ENCODE measurements at places on chromosomes 6 and 20.
A peak's percentile ranks its signal among the peaks of the same experiment; 100 is the strongest.

DNA sequence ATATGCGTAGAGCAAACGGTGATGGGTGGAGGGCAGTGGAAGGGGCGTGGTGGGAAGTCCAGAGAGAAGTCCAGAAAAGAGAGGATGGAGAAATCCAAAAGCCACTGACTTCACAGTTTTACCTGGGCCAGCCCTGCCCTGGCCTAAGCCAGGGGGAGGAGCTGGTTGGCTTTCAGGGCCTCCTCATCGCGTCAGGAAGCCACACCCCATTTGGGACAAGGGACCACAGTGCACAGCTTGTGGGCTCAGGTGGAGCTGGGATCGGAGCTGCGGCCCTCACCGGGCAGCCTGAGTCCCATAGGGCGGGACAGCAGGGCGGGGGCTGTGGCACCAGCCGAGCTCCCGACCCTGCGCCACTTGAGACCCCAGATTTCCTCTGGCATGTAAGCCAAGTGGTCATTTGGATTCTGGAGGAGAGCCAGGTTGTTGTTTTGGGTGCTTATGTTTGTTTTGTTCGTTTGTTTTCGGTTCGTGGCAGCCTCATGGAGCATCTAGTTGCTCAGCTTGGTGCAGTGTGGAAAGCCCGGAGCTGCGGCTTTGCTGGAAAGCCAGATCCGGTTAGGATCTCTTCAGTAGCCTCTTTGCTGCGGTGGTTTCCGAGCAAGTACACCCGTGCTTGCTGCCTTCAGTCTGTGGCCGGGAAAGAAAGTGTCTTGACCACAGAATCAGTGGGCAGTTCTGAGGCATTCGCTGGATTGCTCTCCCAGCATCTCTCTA, 42.2 kb downstream of the RIOK1 start:
- H3K27me3 ChIP-seq = no peaks in the 10 kb centered on the region
- no peak for DNase-seq
- H3K36me3 ChIP-seq = no peaks in the 10 kb centered on the region
- no peak overlapping the region for H3K27ac ChIP-seq
- H3K4me3 ChIP-seq = no peak overlapping the region
- H3K4me1 ChIP-seq = peaks cover 4% of the 10 kb centered on the region

DNA sequence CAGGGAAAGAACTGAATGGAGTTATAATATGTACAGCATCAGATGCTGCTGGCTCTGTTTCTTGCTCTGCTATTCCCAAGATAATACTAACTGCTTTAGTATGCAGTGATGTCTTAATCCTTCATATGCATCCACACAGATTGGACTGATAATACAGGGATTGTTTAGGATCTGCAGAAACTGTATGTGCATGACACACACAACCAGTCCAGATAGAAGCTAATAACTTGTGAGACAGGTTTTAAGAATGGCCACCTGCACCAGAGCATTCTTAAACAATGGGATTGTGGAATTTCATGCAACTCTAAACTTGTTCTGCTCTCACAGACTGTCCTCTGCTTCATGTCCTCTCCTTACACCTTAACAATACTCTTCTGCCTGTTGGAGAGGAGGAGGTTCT, 90.9 kb downstream of the SPTLC3 start:
- H3K27me3 ChIP-seq = no peaks in the 10 kb centered on the region
- H3K36me3 ChIP-seq = no peaks in the 10 kb centered on the region
- DNase-seq = peak; percentile 28

GRCh38 chr6:79180052-79180451, 54.4 kb downstream of the HMGN3 start:
- H3K36me3 ChIP-seq = no peaks in the 10 kb centered on the region
- no peak overlapping the region for H3K27ac ChIP-seq
- no peaks in the 10 kb centered on the region for H3K4me1 ChIP-seq

DNA sequence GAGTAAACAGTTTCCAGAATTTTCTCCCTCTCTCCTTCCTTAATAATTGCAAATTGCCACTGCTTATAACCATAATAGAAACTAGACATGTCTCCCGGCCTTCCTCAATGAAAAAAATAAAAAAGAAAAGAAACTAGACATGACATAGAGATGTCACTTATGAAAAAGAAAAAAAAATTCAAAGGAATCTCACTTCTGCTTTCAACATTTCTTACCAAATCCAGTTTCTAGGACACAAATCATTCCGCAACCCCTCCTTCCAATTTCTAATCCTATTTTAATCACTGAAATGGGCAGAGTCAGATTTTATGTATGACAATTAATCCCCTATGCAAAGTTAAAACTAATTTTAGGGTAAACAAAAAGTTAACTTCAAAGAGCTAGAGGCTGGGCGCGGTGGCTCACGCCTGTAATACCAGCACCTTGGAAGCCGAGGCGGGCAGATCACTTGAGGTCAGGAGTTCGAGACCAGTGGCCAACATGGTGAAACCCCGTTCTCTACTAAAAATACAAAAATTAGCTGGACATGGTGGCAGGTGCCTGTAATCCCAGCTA, 40.1 kb upstream of the EEF1A1 start:
- no peaks in the 10 kb centered on the region for H3K4me1 ChIP-seq
- no peak for DNase-seq
- H3K27ac ChIP-seq = no peak overlapping the region
- no peaks in the 10 kb centered on the region for H3K36me3 ChIP-seq
- H3K27me3 ChIP-seq = no peaks in the 10 kb centered on the region
- H3K4me3 ChIP-seq = no peak overlapping the region

DNA sequence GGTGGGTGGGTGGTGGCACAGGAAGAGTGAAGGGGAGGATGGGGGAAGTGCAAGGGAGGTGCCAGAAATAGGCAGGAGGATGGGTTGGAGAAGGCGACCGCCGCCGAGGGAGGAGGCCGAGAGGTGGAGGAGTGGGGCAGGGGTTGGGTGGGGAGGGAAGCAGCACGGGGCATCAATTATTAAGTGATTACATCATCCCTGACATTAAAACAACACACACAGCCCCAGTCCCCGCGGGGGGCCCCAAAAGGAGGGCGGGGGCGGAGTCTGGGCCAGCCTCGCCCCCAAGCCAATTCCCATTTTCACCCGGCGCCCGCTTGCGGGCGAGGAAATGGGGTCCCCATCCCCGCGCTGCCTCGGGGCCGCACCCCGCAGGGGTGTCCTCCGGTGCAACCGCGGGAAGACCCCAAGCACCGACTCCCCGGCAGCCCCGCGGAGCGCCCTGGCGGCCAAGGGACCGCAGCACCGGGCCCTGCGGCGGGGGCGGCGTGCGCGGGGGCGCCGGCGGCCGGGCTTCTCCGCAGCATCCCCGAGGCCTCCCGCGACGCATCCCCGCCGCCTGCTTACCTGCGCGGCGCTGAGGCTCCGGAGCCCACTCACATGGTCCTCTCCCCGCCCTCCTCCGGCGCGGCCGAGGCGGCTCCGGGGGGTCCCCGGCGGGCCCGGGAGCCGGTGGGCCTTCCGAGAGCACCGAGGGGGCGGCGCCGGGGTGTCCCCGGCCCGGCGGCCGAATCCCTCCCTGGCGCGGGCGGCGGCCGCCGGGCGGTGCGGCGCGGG, 663 bp downstream of the FYN start:
- peak overlapping the region; percentile 66 for H3K4me3 ChIP-seq
- H3K27ac ChIP-seq = no peak overlapping the region
- H3K27me3 ChIP-seq = no peaks in the 10 kb centered on the region
- no peak for DNase-seq

DNA sequence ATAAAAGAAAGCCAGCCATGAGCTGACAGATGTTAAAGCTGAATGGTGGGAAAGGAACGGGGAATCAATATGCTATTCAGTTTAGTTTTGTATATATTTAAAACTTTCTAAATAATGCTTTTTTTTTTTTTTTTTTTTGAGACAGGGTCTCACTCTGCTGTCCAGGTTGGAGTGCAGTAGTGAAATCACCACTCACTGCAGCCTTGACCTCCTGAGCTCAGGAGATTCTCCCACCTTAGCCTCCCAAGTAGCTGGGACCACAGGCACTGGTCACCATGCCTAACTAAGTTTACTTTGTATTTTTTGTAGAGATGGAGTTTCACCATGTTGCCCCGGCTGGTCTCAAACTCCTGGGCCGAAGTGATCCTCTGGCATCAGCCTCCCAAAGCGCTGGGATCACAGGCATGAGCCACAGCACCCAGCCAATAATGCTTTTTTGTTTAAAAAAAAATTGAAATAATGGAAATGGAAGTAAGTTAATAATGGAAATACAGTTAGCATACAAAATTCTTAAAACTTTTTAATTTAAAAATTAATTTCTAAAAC, 19.1 kb downstream of the EPB41L2 start:
- no peak overlapping the region for H3K27ac ChIP-seq
- no peaks in the 10 kb centered on the region for H3K4me1 ChIP-seq
- H3K4me3 ChIP-seq = no peak overlapping the region
- no peak for DNase-seq
- no peaks in the 10 kb centered on the region for H3K27me3 ChIP-seq

DNA sequence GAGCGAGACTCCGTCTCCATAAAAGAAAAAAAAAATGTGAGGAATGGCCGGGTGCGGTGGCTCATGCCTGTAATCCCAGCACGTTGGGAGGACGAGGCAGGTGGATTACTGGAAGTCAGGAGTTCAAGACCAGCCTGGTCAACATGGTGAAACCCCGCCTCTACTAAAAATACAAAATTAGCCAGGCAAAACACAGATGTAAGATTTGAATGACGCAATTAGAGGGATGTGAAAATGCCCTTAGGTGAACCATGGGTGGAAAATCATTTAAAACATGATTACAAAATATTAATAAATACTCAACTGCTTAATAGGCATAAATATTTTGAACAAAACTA, 20.9 kb downstream of the COL9A3 start:
- no peak overlapping the region for H3K4me3 ChIP-seq
- no peak for DNase-seq
- H3K36me3 ChIP-seq = peaks cover 2% of the 10 kb centered on the region
- H3K27ac ChIP-seq = no peak overlapping the region
- H3K27me3 ChIP-seq = no peaks in the 10 kb centered on the region

DNA sequence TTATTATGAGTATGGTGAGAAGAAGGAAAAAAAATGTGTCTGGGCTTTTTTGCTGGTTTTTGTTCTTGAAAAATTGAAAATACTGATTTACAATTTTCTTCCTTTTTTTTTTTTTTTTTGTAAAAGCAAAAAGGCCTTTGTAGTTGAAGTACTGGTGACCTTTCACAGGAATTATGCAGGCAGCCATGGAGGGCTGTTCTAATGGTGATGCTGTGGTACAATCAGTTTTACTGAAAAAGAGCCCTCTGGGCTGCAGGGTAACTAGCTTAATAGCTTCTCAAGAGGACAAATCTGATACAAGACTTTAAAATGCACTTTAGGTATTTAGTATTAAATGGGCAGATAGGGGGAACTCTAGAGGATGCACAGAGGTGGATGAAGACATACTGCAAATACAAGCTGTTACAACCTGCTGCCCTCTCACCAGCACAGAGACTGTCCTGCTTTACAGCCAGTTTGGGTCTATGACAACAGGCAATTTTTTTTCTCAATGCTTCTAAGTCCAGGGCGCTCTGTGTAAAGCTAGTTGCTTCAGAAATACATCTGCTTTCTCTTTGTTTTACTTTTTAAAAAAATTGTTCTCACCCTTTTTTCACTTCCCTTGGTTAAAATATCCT, 61.6 kb upstream of the HS3ST5 start:
- DNase-seq = no peak
- no peaks in the 10 kb centered on the region for H3K36me3 ChIP-seq
- H3K4me3 ChIP-seq = no peak overlapping the region
- H3K27ac ChIP-seq = no peak overlapping the region
- no peaks in the 10 kb centered on the region for H3K27me3 ChIP-seq
- H3K4me1 ChIP-seq = no peaks in the 10 kb centered on the region

DNA sequence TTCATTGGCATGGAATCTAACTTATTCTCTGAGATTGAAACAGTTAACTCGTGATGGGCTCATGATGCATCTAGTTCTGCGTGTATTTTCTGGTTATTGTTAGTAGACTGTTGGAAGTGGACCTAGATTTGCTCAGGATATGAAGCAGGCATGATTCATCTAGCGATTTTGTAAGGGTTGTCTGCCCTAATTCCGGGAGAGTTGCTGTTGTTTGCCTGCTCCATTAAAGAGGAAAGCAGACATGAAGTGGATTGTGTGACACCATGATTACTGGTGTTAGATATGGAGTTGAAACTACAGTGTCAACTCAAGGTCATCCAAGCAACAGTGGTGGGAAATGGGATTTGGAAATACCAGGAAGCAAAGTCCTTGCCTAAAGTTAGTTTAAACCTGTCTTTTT, 41.0 kb downstream of the SOX4 start:
- H3K27ac ChIP-seq = peak overlapping the region; percentile 70
- no peaks in the 10 kb centered on the region for H3K27me3 ChIP-seq
- H3K36me3 ChIP-seq = no peaks in the 10 kb centered on the region
- H3K4me1 ChIP-seq = peaks cover 13% of the 10 kb centered on the region
- peak; percentile 28 for DNase-seq

DNA sequence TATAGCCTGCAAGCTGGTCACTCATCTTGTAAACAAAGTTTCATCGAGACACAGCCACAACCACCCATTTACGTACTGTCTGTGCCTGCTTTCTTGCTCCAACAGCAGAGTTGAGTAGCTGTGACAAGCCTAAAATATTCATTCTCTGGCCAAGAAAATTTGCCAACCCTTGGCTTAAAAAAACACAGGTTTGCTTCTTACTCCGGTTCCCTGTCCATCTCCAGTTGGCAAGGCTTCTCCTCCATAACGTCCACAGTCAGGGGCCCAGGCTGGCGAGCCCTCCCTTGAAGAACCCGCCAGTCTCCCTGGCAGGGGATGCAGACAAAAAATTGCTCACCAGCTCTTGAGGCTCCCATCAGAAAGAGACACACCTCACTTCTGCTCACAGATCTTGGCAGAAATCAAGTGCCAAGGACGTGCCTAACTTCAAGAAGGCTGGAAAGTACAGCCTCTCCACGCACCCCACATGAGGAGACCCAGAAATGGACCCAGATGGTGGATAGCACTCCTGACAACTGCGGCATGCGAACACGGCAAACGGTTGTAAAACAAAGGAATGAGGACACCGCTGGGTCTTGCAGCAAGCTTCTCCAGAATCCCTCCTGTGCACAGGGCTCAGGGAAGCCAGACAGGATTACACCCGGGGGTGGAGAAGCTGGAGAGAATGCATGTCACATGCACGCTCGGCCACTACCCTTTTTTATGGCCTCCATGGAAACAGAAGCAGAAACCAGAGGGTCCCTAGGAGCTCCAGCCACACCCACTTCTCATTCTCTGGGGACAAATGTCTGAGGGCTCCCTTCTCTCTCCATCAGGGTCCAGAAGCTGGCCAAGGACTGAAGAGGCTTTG, 59.8 kb upstream of the SIRPA start:
- no peak for DNase-seq
- no peak overlapping the region for H3K27ac ChIP-seq
- H3K36me3 ChIP-seq = no peaks in the 10 kb centered on the region
